Posterior vena cava (tissue), 2 donors: ENCODE measurements at places on chromosomes 2 and 18. TPM values are rescaled to one million over a fixed set of nuclear protein-coding genes. Genes with fewer than 3 reads are reported as not detected.

The CPO gene
- total RNA-seq = 0.32 TPM

The ABCG5 gene
- not detected for total RNA-seq

The NABP1 gene
- total RNA-seq = 32.0 TPM

The SEPTIN2 gene
- total RNA-seq = 423 TPM

The UNC80 gene
- not detected for total RNA-seq

GRCh38 chr2:119225105-119225865 is 1.7 kb downstream of the STEAP3 start:
- DNase-seq = no peak

- no peak for DNase-seq
These were observed 235.0 kb downstream of the MBD5 start for GRCh38 chr2:148255929-148256328.

DNA sequence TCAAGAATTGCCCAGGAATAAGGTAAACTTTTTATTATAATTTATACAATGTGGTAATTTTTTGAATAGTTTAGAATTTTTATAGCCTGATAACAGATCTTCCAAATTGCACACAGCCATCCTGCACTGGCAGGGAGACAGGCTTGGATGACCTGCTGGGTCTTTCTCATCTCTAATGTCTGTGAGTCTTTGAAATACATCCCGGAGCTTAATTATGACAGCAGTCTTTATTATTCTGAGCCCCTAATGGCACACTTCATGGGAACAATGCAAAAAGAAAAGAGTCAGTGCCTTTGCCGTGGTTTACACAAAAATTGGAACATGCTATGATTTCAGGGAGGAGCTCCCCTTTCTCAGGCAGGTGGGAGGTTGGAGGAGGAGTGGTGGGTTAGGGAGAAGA is 71.0 kb downstream of the TMEM182 start:
- no peak for DNase-seq

- no peak for DNase-seq
These were observed 22.9 kb downstream of the TGIF1 start for GRCh38 chr18:3472681-3473544.

GRCh38 chr18:62637807-62638687 is 77.3 kb upstream of the PHLPP1 start:
- DNase-seq = no peak

GRCh38 chr2:113186433-113186796 is 12.6 kb downstream of the PSD4 start:
- no peak for DNase-seq

DNA sequence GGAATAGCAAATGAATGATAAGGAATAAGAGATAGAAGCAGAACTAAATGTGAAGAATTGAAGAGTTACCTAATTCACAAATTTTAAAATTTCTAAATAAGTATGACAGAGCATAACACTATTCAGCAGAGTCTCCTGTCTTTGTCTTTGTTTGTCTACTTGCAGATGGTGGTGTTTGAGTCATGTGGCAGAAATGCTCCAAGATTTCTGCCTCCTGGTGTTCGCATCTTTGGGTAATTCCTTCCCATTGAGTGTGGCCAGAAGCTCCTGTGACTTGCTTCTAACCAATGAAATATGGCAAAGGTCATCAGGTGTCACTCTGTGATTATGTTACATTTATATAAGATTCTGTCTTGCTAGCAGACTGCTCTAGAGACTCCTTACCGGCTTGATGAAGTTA is 45.6 kb upstream of the GALNT3 start:
- no peak for DNase-seq
